ENCODE measurements at places on chromosomes 6 and 20.

DNA sequence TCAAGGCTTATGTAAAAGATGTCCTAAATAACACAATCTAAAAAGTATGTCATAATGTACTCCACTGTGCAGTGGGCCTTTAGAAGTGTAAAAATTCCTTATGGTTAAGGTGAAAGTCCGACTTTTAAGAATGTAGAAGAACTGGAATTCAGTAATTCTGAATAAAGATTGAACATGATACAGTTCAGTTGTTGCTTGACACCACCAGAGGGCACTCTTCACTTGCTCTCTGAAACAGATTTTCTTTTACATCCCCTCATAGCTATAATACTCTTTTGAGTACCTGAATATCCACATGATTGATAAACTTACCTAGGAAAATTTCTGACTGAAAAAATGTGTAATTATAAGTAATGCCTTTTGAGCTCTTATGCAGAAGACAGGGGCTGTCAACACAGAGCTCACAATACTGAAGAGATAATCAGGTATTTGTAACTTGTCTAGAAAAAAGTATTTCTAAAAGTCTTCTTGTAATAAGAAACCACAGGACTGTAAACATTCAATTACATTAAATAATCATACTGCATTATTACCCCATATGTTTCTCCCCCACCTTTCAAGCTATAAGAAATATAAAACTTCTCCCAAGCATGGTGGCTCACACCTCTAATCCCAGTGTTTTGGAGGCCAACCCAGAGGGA is 92.1 kb downstream of the POPDC3 start:
- DNase-seq = no peak

GRCh38 chr20:33655164-33655563 is 7.0 kb upstream of the C20orf144 start:
- DNase-seq = no peak

DNA sequence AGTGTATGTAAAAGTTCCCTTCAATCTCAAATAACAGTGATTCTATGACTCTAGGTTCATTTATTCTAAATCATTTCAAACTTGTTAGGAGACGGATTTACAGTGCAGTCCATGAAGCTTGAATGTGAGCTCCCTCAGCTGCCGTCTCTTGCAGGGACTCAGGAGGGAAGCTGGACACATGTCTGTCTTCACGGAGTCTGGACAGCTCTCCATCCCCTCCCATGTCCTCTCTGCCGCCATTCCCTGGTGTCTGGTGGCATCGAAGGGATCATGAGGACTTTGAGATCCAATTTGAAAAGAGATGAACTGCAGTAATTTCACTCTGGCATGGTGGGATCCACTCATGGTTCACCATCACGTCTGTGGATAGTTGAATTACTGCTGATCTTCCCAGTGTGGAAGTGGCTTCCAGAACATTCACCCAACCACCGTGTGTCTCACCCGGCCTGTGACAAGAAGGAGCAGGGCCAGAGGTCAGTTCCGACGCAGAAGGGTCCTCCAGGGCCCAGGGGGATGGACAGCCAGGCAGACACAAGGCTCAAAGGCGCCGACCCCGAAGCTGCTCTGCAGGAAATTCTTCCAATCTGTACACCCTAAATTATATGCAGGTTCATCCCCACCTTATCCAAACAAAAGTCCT is 370.1 kb downstream of the THBS2 start:
- no peak for DNase-seq

GRCh38 chr6:146892613-146893401 is 294.0 kb downstream of the ADGB start:
- no peak for DNase-seq

- no peak for DNase-seq
These were observed 10.3 kb downstream of the NSFL1C start for GRCh38 chr20:1456300-1456699.

- no peak for DNase-seq
These were observed 130.4 kb downstream of the INSM1 start for GRCh38 chr20:20498076-20498861.

DNA sequence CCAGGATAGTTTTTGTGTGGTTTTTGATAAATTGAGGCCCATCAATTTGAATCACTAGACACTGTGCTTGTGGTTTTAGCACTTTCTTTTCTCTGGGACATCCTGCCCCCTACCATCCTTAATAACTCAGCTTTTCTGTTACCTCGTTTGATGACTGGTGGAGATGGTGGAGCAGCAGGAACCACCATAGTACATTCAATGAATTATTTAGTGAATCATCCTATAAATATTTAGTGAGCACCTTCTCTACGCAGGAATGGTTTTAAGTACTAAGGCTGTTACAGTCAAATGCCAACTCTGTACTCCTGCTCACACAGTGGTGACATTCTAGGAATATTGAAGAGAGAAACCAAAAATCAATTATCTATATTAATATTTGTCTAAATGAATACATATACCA is 585.2 kb downstream of the HAO1 start:
- no peak for DNase-seq

- no peak for DNase-seq
These were observed 179.7 kb downstream of the KHDC1L start for GRCh38 chr6:73045609-73046008.

DNA sequence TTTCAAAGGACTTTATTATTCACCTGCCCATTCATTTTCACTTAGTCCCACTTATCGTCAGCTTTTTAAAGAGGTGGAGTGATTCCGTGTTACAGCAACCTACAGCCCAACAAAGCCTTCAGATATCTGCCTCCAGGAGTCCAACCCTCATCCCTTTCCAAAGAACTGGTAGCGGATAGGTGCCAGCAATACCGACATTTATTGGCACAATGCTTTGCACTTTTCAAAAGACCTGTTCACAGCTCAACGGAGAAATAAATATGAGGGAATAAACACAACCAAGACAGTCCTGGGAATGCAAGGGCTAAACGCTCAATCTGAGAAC is 819 bp upstream of the MTRF1L start:
- DNase-seq = no peak

DNA sequence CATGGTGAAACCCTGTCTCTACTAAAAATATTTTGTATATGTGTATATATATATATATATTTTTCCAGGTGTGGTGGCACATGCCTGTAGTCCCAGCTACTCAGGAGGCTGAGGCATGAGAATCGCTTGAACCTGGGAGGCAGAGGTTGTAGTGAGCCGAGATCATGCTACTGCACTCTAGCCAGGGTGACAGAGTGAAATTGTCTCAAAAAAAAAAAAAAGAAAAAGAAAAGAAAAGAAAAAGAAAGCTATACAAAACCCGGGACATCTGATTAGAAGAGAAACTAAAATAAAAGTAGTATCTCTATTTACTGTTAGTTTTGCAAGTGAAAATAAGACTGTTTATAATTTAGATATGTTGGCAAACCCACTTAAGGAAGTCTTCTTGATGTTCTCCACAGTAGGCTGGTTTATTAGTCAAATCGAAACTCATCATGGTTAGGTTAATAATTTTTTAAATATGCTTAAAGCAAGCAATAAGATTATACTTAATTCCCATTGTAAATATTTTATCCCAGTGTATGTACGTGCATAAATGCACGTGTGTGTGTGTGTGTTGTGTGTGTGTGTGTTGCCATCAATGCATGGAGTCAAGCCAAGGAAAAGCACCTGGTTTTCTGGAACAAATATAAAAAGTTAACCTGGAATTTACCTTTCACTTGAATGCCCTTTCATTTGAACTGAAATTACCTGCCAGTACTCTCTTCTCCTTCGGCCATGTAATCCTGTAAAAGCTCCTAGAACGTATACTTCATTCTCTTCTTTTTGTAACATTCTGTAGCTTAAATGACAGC is 7.1 kb downstream of the VNN2 start:
- no peak for DNase-seq

GRCh38 chr6:32799168-32799567 is 17.6 kb downstream of the HLA-DOB start:
- no peak for DNase-seq

- DNase-seq = no peak
These were observed 167.2 kb upstream of the MAP3K7 start for GRCh38 chr6:90753820-90754643.

DNA sequence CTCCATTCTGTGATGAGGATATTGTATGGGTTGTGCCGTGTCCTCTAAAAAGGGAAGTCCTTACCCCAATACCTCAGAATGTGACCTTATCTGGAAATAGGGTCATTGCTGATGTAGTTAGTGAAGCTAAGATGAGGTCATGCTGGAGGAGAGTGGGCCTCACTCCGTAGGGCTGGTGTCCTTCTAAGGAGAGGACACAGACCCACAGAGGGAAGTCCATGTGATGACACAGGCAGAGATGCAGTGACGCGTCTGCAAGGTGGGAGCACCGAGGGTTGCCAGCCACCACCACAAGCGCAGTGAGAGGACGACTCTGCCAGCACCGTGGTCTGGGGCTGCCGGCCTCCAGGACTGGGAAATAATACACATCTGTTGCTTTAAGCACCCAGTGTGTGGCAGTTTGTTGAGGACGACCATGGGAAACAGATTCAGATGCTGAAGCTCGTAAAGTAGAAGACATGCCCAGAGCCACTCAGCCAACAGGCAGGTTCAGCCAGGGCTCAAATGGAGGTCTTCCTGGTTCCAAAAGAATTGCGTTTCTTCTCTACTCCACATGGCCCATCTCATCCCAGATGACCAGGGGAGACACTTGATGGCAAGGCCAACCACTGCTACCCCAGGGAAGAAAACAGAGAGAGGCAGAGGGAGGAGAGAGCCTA is 59.2 kb upstream of the DUSP22 start:
- no peak for DNase-seq

GRCh38 chr6:19860235-19860877 is 23.2 kb downstream of the ID4 start:
- DNase-seq = no peak

DNA sequence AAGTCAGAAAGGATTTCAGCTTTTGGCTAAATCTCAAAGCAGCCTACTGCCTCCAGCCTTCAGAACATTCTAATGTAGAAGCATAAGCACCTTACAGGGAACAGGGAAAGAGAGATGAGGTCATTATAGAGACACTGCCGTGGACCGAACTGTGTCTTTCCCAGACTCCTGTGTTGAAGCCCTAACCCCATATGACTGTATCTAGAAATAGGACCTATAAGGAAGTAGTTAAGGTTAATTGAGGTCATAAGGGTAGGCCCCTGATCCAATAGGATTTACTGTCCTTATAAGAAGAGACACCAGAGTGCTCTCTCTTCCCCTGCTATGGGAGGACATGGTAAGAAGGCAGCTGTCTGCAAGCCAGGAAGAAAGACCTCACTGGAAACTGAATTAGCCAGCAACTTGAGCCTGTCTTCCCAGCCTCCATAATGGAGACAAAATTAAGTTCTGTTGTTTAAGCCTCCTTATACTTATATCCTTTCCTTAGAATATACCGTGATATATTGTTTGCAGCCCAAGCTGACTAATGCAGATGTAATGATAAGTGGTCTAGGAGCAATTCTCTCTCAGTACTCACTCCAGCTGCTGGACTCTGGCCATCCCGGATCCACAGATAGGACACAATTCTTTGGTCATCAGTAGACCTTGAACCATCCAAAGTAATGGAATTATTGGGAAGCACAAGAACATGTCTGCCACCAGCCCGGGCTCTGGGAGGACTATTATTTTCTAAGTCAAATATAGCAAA is 71.4 kb downstream of the ALDH5A1 start:
- no peak for DNase-seq

DNA sequence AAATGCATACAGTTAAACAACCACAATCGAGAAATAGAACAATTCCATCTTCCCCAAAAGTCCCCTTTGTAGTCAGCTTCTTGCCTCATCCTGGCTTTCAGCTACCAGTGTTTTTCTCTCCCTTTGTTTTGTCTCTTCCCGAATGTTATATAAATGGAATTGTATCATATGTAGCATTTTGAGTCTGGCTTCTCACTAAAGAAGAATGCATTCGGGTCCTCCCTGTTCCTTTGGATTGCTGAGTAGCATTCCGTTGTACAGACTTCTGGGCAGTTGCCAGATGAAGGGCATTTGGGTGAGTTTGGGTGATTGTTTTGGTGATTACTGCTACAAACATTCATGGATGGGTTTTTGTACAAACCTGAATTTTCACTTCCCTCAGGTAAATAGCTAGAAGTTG is 27.8 kb downstream of the PRPH2 start:
- no peak for DNase-seq

- DNase-seq = no peak
These were observed 14.8 kb downstream of the CST7 start for GRCh38 chr20:24963672-24964505.

DNA sequence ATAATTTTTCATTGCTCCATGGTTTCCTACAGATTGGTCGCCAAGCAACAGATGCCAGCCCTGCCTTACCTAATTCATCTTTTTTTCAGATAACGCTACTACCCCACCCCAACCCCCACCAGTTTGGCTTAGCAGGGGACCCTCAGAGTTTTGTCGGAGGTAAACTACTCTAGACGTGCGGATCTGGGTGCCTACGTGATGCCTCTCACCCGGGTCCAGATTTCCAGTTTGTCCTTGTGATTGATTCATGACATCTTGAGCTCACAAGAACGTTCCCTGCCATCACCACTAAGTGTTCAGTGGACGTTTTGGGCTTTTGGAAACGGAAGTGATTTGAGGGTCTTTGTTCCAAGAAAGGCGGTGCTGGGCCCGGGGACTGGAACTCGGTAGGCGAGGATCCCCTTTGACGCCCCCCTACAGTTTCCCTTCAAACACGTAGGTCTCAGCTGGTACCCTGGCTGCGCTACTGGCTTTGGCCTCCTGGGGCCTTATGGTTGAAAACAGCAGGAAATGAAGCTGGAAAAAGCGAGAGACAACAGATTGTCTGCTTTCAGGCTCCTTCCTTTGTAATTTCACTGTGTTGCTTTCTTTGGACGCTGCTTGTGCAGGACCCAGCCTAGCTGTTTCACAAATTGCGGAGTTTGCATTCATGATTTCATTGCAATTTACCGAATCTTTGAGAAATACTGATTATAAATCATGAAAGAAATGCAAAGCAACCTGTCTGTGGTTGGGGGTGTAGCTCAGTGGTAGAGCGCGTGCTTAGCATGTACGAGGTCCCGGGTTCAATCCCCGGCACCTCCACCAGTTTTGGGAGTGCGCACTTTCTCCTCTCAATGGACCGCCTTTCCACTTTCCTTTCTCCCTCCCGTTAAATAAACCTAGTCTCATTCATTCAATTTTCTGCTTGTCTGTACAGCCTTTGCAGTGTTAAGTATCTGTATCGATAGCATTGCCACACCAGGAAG is 81.0 kb downstream of the GPX5 start:
- DNase-seq = peak; percentile 40

GRCh38 chr20:32742322-32743236 is 688 bp downstream of the COMMD7 start:
- DNase-seq = no peak

DNA sequence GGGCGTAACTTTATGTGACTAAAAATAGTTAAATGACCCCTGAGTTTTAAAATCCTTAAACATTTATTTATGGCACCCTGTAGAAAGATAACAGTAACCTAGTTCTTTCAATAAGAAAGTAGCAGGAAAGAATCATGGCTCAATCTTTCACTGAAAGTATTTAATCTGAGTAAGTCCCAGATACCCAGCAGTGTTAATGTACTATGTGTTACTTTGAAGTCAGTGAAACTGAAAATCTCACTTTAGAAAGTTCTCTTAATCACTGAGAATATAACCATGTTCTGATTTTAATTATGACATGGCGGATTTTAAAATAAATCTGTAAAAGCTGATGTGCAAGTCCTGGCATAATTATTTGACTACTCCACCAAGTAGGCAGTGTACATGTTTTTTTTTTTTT is 8.1 kb upstream of the HEY2 start:
- DNase-seq = no peak

GRCh38 chr6:5930143-5930770 is 76.5 kb downstream of the NRN1 start:
- no peak for DNase-seq

- no peak for DNase-seq
These were observed 534 bp downstream of the KIAA1755 start for GRCh38 chr20:38260025-38260377.

GRCh38 chr6:166761801-166762200 is 134.8 kb upstream of the RPS6KA2 start:
- no peak for DNase-seq

Data from GM19239 (cell line).